ENCODE measurements at places on chromosomes 2 and 18.

GRCh38 chr2:98296440-98296839 is 49.8 kb upstream of the CNGA3 start:
- DNase-seq, result no peak

- no peak for DNase-seq
Observed at GRCh38 chr2:227460070-227460485, 11.9 kb upstream of the AGFG1 start.

DNA sequence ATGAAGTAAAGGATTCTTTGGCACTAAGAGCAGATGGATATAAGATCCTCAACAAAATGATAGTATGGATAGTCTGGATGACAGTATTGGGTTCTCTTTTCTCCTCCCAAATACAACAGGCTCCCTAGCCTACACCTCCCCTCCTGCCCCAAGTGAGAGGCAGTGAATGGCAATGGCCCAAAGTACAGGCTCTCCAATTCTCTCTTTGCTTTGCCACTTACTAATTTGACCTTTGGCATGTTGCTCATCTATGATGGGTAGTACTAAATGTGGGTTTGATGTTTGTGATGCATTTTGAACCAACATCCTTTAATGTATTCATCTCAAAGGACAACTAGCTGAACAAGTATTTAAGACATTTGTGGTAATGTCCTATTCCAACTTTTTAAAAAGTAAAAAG is 65.9 kb downstream of the EIF5B start:
- DNase-seq, result no peak

DNA sequence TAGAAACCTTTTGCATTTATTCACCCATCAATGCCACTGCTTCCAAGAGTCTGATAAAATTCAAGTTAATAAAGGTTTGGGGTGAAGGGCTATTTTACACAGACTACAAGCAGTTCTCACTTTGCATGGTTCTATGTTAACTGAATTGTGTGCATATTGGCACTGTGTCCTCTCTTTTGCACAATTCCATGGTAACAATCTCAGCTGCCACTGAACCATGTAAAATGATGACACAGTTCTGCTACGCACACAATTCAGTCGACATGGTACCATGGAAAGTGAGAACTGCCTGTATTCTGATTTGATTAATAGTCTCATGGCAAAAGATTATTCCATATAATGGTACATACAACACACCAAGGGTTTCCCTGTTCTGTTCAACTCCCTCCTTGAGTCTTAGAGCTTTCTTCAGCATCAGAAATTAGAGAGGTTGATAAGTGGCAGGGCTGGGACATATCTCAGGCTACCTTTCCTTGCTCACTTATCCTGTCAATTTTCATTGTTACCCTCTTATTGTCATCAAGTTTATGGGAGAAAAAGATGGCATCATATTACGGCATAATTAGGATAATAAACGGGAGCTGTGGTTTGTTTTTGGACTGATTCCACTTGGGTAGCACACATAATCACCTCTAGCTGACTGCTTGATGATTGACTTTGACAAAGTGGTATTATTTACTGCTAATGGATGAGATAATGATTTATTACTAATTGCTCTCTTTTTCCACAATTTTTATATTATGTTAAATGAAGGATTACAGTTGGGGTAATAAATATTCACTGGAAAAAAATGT is 139.3 kb upstream of the CREB1 start:
- peak; percentile 82 for DNase-seq

DNA sequence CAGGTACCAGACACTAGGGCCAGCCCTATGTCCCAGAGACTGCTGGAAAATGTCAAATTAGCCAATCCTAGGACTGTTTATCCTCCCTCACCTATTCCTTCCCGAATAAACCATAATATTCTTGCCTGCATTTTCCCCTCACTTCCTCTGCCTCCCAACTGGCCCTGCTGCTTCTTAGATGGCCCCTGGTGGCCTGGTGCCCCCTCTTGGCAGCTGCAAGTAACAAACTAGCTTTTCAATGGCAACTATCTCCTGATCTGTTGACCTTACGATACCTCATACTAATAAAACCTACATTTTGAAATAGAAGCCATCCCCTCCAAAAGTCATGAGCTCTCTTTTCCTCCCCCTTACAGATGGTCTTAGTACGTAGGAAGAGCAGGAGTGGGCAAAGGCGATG is 132.0 kb downstream of the ALPK2 start:
- peak; percentile 25 for DNase-seq

GRCh38 chr2:235419996-235420395 is 73.8 kb upstream of the AGAP1 start:
- DNase-seq, result no peak

DNA sequence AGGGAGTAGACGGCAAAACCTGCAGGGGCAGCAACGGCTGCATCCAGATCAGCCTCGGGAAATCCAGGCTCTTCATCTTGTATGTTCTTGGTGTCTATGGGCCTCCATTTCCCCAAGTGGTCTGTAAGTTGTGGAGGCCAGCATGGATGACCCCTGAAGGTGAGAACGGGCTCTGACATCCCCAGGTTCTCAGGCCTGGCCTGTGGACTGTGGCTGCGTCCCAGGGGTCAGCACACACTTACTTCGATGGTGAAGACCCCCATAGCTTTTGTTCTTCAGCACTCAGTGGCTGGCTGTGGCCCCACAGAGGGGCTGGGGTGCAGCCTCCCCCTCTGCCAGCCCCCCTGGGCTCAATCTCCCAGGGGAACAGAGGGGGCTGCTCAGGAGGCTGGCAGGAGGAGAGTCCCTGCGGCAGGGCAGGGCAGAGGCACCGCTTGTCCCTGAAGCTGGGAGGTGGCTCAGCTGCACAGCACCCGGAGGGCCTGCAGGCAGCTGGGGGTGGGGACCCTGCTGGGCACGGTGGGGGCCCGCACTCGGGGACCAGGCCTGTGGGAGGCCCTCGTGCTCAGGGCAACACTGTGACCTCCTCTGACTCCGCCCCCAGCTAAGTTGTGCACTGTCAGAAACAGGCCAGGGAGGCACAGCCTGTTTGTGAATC is 3.8 kb downstream of the SLC66A3 start:
- DNase-seq, result no peak

DNA sequence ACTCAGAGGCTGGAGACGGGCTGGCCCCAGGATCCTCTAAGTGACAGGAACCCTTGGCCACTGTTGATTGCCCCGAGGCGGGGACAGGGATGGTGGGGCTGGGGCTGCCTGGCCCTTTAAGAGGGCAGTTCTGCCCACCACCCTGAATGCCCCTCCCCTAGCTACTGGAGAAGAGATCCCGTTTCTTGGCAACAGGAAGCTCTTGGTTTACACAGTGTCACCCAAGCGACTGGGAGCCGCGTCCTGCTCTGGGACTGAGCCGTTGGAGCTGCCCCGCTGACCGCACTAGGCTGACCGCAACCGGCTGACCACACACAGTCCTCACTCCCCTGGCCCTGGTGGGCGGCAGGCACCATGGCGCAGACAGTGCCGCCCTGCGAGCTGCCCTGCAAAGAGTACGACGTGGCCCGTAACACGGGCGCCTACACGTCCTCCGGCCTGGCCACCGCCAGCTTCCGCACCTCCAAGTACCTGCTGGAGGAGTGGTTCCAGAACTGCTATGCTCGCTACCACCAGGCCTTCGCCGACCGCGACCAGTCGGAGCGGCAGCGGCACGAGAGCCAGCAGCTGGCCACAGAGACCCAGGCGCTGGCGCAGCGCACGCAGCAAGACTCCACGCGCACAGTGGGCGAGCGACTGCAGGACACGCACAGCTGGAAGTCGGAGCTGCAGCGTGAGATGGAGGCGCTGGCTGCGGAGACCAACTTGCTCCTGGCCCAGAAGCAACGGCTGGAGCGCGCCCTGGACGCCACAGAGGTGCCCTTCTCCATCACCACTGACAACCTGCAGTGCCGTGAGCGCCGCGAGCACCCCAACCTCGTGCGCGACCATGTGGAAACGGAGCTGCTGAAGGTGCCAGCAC is at the start of gene TEKT4:
Gene TEKT4 (plus strand): TSS at position 205 of the 862 bp plus-strand sequence. CDS start 150 bp downstream, at position 355.
- no peak for DNase-seq

DNA sequence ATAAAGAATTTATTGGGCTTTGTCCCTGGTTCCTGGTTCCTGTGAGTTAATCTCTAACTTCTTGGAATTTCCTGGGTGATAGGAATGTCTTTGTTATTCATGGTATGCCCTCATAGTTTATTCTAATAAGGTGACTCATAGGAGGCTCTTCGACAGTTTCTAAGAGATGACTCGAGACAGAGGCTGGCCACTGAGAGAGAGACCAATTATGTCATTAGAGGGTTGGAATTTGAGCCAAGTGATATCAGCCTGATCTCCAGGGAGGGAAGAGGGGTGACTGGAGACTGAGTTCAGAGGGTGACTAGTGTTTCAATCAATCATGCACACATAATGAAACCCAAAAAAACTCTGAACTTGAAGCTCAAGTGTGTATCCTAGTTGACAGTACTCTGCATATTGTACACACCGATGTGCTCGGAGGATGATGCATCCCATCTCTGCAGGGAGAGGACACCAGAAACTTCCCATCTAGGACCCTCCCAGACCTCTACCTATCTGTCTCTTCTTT is 185.7 kb downstream of the MTCL1 start:
- no peak for DNase-seq

DNA sequence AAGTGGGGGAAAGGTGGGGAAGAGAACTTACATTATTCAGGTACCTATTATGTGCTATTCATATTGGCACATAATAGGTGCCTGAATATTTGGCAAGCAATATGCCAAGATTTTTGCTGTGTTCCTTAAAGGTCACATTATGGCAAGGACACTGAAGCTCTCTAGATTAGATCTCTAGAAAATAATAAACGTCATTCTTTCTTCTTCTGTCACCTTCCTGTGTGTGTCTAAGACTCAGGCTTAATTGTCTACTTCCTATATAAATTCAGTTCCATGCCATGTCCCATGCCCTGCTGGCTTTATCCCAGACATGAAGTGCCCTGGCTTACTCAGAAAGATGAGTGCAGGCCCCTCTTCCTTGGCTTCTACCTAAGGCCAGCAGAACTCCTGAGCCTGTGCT is 191.1 kb upstream of the CTAGE1 start:
- no peak for DNase-seq

DNA sequence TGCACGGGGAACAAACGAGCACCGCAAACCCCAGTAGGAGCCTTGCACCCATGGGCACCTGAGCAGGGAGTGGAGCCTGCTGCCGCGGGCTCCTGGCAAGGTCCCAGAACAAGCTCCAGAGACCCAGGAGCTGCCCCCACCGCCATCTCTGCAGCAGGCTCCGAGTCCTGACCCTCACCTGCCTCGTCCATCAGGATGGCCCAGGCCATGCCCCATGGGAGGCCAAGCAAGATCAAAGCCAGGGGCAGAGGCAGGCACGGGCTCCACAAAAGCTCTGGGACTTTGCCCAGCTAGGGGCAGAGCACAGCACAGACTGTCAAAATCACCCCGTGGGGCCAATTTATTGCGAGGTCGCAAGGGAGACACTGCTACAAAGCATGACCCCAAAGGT is 43.6 kb downstream of the GPC1 start:
- DNase-seq, result no peak

- no peak for DNase-seq
Observed at GRCh38 chr2:23423873-23424680, 39.1 kb downstream of the KLHL29 start.

- DNase-seq, result peak; percentile 96
Observed at GRCh38 chr2:179106676-179107428, 56.9 kb upstream of the CCDC141 start.

DNA sequence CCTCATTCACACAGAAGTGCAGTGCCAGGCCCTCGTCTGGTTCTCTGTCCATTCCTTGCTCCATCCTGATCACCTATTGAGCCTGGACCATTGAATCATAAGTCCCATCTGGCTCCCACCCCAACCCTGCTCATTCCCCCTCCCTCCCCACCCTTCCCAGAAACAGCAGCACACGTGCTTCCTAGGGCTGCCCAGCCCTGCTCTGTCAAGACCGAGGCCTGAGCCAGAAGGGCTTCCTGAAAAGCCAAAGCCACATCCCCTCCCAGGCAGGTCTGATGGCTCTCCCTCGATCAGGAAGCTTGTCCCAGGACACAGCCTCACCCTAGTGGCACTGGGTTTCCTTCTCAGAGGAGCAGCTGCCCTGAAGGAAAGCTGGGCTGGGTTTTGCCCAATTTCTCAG is 79.8 kb upstream of the FZD7 start:
- DNase-seq, result no peak

DNA sequence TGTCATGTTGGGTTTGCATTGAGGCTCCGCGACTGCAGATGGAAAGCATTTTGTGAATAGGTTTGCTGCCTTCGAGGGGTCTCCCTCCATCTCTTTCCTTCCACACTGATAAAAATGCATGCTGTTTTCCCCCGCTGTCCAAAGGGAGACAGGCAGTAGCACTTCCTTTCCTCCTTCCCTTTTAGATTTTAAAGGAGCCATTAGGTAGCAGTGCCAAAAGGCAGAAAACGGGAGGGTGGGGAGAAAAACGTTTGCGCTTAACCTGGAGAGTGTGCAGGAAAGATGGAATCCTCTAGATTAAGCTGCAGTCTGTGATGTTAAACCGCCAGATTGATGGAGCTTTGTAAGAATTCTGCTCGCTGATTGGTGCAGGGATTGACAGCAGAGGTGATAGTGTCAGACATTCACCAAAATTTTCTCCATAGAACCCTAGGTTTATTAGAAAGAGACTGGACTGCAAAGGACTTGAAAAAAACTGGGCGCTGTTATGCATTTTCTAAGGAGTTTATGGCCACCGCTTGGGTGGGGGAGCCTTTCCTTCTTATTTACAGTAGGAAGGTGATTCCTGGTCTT is 688 bp downstream of the MAPRE2 start:
- no peak for DNase-seq

DNA sequence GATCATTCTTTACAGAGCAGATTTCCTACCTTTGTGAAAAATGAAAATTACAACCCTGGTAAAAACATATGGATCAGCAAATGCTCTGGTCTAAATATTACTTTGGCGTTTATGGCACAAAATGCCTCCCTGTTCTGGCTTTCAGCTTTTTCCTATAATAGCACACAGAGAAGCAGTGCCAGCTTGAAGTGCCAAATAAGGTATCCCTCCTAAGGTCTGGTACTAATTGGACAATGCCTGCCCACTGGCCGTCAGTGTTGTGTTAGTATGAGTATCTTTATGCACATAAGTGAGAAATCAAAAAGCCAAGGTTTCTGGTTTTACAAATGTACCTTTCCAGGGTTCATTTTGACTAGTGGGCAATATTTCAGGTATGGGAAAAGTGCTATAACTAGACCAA is 1293.7 kb upstream of the FAM98A start:
- DNase-seq, result no peak

- peak; percentile 64 for DNase-seq
Observed at GRCh38 chr2:177604271-177605065, 211.9 kb downstream of the AGPS start.

DNA sequence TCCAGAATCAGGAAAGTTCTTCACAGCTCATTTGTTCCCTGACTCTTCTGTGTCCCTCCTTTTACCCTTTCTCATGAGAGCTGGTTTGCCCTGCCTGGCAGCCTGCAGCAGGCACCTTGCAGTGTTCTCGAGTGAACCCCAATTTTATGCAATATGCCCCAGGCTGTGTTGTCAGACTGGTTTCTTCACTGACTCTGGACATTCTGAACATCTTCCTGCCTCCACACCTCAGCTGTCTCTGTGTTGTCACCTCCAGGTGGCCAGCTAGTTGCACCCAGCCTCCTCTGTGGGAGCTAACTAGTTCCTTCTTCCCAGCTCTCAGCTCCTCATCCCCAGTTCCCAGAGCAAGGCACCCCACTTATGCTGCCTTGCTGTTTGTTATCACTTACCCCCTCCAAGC is 5.5 kb downstream of the SETBP1 start:
- DNase-seq, result no peak

Measured in NCI-H2081 (cell line).